ENCODE measurements at places on chromosomes 7 and 10.
A peak's percentile ranks its signal among the peaks of the same experiment; 100 is the strongest.

GRCh38 chr10:126459878-126460481 is 71.7 kb upstream of the ADAM12 start:
- DNase-seq, result no peak

DNA sequence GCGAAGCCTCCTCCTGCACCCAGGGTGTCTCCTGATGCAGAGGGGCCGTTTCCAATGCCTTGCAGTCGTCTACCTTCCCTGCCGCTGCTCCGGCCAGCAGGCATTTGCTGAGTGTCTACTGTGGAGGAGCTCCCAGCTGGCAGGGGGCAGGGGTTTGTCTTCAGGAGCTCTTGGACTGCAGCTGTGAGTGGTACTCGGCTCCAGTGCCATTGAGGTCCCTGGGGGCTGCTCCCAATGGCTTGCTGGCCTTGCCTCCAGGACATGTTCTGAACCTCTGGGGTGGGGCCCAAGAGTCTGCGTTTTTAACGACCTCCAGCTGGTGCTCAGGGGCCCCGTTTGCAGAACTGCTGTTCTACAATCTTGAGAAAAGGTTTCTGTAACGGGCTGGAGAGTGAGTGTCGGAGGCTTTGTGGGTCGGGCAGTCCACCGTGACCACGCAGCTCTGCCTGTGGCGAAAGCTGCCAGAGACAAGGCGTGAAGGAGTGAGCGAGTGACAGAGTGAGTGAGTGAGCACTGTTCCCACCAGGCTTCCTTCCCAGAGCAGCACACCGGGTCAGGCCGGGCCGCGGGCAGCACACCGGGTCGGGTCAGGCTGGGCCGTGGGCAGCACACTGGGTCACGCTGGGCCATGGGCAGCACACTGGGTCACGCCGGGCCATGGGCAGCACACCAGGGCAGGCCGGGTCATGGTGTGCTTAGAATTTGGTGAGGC is 520.2 kb downstream of the PTPRN2 start:
- DNase-seq, result no peak

- DNase-seq, result no peak
These were observed 272.3 kb upstream of the RNF32 start for GRCh38 chr7:156368053-156368843.

- DNase-seq, result no peak
These were observed 92.7 kb upstream of the GDF10 start for GRCh38 chr10:47207281-47207615.

GRCh38 chr7:43803865-43804264 is 45.4 kb downstream of the BLVRA start:
- no peak for DNase-seq

- no peak for DNase-seq
These were observed 48.4 kb downstream of the SYPL1 start for GRCh38 chr7:106063692-106064091.

- DNase-seq, result no peak
These were observed 213.5 kb upstream of the TMEM229A start for GRCh38 chr7:124246262-124246863.

DNA sequence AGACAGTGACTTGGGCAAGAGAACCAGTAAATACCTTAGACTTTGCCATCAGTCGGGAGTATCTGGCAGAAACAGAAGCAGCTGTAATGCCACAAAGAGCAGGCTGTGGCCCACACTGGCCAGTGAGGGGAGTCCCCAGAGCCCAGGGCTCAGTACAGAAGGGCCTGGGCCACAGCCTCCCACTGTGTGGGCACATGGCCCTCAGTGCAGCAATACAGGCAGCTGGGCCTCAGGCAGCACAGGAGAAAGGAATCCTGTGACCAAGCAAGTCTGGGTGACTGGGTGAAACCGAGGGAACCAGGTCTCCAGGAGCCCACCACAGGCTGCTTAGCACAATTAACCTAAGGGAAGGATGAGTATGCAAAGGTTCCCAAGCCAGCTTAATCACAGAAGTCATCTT is 14.0 kb downstream of the WDR91 start:
- DNase-seq, result peak; percentile 10

DNA sequence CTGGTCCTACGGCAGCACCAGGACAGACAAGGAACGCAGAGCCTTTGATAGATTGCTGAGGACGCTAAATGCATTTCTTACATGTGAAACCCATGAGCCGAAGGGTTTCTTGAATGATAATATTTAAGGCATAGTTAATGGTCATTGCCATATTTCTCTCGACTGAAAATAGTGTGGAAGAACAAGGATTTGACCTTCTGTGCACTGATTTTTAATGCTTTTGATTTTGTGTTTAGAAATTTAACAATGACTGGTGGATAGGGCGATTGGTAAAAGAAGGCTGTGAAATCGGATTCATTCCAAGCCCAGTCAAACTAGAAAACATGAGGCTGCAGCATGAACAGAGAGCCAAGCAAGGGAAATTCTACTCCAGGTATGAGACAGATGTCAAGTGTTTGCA is 150.8 kb downstream of the NSUN6 start:
- no peak for DNase-seq

DNA sequence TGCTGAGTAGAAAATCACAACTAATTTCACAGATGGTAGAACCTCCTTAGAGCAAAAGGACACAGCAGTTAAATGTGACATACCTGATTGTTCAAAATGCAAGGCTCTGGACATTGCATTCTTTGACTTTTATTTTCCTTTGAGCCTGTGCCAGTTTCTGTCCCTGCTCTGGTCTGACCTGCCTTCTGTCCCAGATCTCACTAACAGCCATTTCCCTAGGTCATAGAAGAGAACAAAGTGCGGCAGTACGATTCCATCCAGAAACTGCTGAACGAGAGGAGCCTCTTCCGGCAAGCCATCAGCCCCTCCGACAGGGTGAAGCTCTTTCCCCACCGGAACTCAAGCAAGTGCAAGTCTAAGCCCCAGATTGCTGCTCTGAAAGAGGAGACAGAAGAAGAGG is 186.9 kb downstream of the CFTR start:
- no peak for DNase-seq

DNA sequence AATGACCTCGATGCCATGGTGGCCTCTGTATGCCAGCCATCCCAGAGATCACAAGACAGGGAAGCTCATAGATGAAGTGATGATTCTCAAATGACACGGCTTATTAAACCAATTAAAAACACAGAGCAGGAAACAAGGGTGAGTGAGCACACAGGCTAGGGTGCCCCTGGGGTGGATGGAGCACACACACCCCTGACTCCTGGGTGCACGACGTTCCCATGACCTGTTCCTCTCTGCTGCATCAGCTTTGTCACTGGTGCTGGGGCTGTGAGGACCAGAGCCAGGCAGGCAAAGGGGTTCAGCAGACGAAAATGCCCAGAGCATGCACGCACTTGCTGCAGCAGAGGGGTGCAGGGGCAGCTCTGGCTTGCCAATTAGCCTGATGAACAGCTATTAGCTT is 86.5 kb upstream of the LRRC4 start:
- DNase-seq, result no peak

- no peak for DNase-seq
These were observed 87.2 kb downstream of the TCF7L2 start for GRCh38 chr10:113037218-113037617.

GRCh38 chr7:82562716-82563404 is 119.3 kb upstream of the CACNA2D1 start:
- no peak for DNase-seq

DNA sequence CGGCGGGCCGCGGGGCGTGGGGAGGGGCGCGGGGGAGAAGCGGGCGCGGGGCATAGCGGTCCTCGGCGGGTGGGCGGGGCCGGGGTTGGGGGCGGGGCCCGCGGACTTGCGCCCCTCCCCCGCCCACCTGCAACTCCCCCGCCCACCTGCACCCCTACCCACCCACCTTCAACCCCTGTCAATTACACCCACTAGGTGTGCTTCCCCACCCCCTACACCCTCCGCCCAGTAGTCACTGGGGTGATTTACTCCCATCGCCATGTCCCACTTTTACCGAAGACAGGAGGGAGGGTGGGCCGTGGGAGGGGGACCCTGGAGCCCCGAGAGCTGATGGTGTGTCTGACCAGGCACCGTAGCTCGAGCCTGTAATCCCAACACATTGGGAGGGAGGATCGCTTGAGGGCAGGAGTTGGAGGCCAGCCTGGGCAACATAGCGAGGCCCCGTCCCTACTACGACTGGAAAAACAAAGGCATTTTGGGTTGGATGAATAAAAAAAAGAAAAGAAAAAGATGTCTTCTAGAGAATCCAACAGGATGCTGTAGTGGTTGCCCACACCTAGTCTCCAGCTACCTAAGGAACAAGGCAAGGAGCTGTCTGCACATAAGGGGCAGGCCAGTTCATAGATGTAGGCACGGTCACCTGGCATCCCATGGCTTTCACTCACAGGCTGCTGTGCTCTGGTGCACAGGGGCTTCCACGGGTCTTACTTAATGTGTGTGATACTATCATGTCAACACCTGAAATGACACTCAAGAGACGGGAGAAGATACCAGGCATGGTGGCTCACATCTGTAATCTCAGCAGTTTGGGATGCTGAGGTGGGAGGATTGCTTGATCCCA is 761 bp downstream of the KCTD7 start:
- DNase-seq, result peak; percentile 32

DNA sequence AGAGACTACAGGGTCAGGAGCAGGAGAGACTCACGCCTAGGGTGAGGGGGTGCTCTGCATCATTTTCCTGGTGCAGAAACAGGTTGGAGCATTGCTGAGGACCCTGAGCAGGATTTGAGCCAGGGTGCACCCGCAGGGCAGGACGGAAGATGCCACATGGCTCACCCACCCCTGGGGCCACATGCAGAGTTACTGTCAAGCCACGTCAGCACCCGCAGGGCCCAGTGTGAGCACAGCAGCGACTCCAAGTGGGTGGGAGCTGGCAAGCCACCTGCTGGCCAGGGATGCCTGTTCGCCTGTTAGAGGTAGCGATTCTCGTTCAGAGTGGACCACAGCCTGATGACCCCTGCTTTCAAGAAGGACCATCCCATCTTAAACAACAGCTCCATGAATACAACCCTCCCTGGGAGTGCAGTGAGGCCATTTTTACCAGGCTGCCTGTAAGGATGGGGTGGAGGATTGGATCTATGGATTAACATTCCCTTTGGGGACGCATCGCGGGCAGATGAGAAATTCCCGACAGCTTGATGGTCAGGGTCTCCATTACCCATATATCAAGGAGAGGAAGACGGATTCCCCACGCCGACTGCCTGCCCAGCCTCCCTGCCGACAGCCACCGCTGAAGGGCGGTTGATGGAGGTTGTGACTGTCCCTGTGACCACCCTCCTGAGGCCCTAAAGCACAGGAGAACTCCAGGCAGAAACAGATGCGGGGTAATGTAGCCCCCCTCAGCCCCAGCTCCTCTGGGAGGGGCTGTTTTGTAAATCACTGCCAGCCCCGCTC is 101.1 kb upstream of the RET start:
- DNase-seq, result peak; percentile 11

GRCh38 chr7:19519443-19520021 is 189.3 kb downstream of the POLR1F start:
- DNase-seq, result no peak

DNA sequence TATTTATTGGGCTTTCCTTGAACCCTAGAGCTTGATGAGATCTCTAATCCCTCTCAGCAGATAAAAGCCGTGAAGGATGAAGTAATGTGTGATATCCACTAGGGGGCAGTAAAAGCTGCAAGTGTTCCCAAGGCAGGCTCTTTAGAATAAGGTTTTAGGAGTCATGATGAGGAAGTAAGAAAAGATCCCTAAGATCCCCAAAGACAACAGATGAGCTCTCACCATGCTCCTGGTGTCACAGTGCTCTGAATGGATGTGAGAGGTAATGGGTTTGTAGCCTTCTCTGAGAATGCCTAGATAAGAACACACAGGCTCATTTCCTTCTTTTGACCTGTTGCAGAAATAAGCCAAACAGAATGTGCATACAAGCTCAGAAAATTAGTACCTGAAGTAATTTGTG is 70.4 kb upstream of the ITPRID1 start:
- DNase-seq, result no peak

DNA sequence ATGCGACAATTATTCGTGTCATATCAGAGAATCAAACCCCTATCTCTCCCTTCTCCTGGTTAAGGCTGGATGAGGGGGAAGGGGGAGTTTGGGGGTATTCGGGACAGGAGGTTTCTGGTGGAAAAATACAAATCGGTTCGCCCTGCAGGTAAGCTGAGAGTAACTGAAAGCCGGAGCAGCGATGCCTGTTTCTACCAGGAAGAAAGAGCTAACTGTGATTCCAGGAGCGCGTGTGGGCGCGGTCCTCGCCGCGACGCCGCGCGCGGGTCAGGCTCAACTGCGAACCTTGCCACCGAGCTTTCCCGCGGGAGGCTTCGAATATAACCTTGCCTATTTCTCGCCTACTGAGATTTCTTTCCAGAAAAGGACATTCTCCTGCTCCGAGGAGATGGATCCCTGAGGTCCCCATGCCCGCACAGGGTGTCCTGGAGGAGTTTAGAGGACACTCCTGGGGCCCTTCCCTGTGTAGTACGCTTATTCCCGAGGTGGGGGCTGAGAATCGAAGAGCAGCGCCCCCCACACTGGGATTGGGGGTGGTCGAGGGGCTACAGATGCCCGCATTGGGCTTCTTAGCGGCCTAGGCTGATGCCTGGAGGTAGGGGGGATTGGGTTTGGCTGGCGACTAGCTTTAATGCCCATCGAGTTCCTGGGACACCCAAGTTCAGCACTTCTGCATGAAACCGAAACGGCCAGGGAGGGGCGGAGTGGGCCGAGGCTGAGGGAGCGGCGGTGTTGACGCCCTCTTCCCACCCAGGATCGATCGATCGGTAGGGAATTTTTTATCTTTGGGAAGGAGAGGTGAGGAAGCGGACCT is 13.0 kb upstream of the DLX6 start:
- no peak for DNase-seq

DNA sequence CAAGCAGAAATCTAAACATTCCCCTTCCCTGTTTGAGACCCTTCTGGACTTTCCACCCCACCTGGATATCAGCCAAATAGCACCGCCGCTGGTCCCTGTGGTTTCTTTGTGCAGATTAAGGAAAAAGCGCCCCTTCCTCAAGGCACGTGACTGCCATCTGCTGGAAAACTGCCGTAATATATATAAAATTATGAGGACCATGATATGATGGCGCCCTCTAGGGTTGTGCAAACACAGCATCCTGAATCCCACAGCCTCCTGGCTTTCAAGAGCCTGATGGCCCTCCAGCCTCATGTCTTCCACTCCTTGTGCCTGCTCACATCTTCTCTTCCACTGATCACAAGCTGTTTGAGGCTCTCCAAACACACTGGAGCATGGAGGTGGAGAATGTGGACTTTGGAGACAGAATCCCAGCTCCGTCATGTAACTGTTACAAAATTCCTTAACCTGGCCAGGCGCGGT is 121.3 kb downstream of the MYL10 start:
- DNase-seq, result peak; percentile 50

GRCh38 chr7:70923181-70923845 is 208.6 kb upstream of the GALNT17 start:
- no peak for DNase-seq

DNA sequence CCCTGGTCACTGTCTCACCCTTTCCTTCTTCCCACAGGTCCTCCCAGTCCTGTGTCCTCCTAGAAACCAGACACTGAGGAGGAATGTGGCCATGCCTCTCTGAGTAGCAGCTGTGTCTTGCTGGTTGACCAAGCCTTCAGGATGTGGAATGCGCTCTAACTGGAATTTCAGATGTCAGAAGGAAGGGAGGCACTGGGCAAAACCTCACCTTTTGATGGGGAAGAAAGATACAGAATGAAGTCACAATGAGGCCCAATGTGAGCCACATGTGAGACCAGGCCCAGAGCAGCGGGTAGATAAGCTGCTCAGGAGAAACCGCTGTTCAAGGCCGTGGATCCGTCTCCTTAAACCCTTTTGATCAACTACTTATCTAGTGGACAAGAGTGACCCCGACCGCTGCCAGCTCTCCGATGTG is 54.8 kb upstream of the ECHDC3 start:
- DNase-seq, result no peak

Measured in stimulated activated CD8-positive, alpha-beta memory T cell treated with anti-CD3 and anti-CD28 coated beads, Interleukin-4, amount 100 ng/mL, for 48 hours (primary cell).